ENCODE measurements at places on chromosomes 1 and 21.

- peak; percentile 100 for DNase-seq
Observed at GRCh38 chr1:248825909-248826760, at the start of gene SH3BP5L. TSS of gene SH3BP5L (minus strand) at chr1:248825915. CDS start at chr1:248824935, 980 bp downstream.

GRCh38 chr1:107946794-107947193, 18.2 kb downstream of the VAV3 start:
- DNase-seq: no peak

- DNase-seq: peak; percentile 10
Observed at GRCh38 chr21:17660452-17660851, 47.8 kb upstream of the BTG3 start.

GRCh38 chr1:95660736-95661135, 426.7 kb downstream of the RWDD3 start:
- DNase-seq: no peak

DNA sequence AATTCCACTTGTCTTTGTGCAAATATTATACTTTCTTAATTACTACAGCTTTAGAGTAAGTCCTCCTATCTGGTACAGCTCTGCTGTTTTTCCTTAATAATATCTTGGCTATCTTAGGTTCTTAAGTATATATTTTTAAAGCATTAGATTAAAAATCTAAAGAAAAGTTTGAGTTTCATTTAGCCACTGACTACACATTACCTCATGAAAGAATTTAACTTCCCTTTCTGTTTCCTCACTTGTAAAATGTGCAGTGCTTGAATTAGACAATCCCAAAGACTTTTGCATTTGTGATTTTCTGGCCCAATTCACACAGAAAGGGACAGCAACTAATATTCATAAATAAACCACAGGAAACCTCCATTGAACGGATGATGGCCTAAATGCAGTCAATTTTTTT, 126.4 kb upstream of the SAMSN1 start:
- no peak for DNase-seq

DNA sequence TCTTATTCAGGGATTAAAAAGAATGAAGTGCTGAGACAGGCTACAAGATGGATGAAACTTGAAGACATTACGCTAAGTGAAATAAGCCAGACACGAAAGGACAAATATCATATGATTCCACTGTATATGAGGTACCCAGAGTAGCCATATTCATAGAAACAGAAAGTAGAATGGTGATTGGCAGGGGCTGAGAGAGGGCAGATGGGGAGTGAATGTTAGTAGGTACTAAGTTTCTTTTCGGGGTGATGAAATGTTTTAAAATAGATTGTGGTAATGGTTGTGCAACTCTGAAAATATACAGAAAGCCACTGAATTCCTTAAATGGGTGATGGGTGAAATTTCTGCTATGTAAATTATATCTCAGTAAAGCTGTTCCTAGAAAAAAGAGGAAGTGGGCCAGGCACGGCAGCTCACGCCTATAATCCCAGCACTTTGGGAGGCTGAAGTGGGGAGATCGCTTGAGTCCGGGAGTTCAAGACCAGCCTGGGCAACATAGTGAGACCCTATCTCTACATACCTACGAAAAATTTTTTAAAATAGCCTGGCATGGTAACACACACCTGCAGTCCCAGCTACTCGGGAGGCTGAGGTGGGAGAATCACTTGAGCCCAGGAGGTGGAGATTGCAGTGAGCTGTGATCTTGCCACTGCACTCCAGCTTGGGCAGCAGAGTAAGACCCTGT, 15.9 kb downstream of the SLC27A3 start:
- DNase-seq: no peak

- DNase-seq: no peak
Observed at GRCh38 chr1:224710196-224710595, 94.1 kb downstream of the CNIH3 start.

DNA sequence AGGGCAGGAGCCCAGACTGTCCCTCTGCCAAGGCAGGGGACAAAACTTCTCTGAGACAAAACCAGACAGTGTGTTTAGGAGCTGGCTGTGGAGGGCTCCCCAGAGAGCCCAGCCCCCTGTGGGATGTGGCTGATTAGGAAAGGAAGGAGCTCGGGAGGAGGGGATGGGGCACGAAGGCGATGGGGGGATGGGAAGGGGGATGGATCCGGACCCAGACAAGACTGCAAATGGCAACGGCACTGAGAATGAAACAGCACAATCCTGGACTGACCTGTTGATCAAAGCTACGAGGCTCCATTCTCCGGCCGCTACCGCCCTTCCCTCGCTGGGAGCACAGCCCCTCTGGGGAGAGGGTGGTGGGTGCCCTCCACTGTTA, 33.1 kb downstream of the FOXO6 start:
- DNase-seq: no peak

- no peak for DNase-seq
Observed at GRCh38 chr21:37878946-37879660, 37.2 kb downstream of the KCNJ6 start.

- no peak for DNase-seq
Observed at GRCh38 chr1:22117851-22118250, 25.0 kb downstream of the WNT4 start.

DNA sequence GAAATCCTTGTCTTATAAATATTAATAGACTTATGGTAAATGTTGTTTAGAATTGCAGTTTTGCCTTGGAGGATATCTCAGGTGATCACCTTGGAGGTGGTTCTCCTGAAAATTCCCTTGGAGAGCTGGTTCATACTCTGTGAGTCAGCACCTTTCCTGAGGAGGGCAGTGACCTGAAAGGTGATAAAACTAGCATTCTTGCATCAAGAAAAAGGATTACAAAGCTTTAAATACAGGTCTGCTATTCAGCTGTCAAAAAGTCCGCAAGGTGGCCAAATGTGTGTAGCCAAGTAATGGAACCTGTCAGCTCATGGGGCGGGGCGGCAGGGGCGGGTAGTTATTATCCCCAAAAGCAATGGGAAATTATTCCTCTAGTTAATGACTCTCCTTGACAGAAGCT, 52.8 kb upstream of the EDARADD start:
- DNase-seq: no peak

GRCh38 chr1:22143065-22144033, at the start of gene WNT4:
TSS of gene WNT4 (minus strand) at chr1:22143097. CDS start at chr1:22142922, 175 bp downstream.
- peak; percentile 94 for DNase-seq

DNA sequence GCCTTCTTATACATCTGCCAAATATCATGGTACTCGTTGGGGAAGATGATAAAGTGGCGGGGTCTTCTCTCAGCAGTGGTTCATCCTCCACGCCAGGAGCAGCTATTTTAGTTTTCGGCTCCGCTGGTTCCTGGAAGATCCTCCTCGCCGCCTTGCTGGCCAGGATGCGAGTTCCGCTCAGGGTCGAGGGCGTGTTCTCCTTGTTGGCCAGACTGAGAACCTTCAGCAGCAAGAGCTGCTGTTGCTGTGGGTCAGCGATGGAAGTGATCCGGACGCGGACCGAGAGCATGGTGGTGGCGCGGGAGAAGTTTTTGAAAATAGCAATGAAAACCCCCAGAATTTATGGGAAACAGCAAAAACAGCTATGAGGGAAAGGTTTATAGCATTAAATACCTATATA, 11.4 kb upstream of the CFAP126 start:
- no peak for DNase-seq

DNA sequence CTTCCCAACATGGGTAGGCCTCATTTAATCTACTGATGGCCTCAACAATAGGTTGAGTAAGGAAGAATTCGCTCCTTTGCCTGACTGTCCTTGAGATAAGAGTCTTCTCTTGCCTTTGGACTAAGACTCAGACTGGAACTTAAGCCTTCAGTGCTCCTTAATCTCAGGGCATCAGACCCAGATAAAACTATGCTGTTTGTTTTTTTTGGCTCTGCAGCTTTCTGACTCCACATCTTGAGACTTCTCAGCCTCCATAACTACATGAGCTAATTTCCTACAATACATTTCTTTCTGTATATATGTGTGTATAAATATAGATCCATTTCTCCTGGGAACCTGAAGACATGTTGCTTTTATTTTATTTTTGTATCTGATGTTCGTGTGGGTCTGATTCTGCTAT, 1470.7 kb upstream of the PRMT6 start:
- DNase-seq: no peak

- DNase-seq: peak; percentile 29
Observed at GRCh38 chr1:86754265-86754974, 50.0 kb downstream of the SH3GLB1 start.

DNA sequence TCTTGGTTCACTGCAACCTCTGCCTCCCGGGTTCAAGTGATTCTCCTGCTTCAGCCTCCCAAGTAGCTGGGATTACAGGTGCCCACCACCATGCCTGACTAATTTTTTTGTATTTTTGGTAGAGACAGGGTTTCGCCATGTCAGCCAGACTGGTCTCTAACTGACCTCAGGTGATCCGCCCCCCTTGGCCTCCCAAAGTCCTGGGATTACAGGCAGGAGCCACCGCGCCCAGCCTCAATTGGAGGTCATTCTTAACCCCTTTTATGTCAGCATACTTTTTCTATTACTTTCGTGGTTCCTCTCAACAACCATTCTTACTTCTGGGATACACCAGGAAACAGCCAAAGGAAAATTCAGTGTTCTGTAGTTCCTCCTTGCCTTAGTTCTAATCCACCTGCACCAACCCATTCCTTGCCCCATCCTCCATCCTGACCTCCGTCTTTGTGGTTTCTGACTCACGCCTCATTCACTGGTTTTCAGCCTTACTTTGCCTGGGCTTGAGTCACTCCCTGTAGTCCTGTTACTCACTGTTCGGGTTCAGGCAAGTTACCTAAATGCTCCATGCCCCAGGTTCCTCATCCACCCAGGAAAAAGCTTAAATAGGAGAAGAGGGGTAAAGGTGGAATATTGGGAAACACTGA, 12.9 kb upstream of the BCL10 start:
- no peak for DNase-seq

DNA sequence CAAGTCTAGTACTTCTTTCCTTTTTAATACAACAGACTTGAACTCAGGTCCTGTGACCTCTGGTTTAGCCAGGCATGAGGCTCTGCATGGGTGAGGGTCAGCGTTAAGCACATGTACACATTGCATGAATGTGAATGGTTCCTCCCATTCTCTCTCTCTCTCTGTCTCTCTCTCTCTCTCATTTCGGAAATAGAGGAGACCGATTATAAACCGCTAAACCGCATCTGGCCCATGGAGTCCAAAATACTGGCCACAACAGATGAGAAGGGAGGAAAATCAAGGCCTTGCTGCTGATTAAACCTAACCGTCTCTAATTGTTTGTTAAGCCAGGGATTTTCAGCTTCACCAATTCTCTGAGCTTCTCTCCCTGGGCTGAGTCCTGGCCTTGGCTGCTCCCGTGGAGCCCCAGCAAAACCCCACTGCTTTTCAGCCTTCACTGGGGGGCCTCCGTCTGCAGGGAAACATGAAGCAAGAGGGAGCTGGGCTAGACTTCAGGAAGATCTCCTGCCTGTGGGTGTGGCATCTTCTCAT, 6.6 kb downstream of the RSPO1 start:
- no peak for DNase-seq

DNA sequence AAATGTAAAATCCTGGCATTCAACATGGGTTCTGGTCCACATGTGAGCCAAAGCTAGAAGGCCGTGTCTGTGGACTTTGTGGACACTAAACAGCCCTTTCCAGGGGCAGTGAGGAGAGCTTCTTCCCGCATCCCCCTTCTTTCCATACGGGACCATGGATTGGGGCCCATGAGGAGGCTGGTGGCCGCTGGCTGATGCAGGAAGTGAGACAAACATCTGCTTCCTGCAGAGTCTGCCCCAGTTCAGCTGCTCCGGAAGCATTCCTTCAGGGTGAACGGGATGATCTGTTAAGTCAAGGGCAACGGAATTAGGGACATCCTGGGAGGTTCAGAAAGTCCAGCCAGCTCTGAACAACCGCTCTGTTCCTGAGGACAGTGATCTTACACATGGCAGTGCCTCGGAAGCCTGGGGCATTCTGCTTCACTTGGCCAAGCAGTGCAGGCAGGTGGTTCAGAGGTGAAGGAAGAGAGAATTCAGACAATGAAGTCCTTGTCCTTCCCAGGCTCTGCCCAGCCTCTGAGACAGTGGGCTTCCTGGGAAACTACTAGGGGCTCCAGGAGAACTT, 1.5 kb downstream of the CA6 start:
- DNase-seq: no peak

DNA sequence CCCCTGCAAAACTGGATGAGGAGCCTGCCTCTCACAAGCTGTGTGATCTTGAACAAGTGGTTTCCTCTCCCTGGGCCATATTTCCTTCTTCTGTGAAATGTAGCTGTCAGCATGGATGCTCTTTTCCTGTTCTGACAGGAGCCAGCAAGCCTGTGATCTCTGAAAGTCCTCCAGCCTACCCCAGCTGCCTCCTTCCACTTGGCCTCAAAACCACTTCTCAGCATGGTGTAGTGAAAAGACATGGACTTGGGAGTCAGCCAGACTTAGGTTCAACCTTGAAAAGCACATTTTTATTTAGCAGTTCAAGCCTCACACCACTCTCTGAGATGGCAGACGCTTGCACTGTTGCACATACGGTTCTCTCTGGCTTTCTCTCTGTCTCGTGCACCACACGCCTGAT, 292.9 kb upstream of the DUSP10 start:
- no peak for DNase-seq

DNA sequence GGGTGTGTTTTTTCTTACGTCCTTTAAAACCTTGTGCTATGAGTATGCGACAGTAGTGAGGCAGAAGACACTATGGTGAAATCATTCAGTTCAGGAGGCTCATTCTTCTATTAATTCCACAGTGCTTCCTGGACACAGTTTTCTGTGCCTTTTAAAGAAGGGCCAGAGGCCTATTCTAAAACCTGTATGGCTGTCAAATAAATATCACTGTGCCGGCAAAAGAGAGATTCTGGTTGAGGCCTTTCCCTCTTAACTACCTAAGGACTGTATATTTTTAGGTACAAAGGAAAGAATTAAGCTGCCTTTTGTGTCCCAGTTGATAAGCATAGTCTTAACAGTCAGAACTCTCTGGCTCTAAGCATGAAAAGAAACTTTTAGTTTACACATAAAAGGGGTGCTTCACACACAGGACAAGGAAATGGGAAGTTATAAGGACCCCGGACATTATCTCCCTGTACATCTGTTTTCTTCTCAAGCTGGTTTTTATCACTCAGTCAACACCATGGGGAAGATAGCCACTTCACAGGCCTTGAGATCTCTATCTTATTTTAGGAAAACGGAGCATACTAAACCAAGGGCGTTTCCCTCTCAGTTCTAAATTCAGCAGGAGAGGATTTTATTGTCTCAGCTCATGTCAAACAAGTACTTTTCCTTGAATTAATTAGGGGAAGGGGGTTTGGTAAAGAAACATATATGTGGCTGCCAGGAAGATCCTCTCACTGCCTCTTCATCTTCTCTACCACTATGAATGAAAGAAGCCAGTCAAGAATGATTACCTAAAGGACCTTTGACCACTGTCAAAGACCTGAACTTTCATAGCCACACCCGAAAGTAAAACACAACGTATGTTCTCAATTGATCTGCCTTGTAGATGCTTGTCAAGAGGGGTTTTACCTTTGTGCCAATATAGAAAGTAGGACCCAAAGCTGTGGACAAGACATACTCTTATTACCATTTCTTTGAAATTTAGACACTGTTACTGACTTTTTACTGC, 71.4 kb upstream of the HSPA13 start:
- no peak for DNase-seq

DNA sequence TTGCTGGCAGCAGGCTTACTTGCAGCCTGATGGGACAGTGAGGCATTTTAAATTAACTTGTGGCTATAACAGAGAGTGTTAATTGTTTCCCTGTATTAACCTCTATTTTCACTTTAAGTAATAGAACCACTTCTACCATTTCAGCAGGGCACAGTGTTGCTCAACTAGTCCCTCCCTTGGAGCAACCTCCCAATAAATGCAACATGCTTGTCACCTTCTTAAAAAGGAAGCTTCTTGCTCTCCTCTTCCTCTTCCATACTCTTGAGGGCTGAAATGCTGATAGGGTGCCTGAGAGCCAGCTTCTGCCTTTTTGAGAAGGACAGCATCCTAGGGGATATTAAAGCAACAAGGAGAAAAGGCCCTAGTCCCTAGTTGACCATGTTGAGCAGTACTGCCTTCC, 52.1 kb downstream of the C4BPA start:
- DNase-seq: no peak

- no peak for DNase-seq
Observed at GRCh38 chr1:68185743-68186142, 46.6 kb downstream of the WLS start.
